Stimulated activated CD4-positive, alpha-beta T cell treated with anti-CD3 and anti-CD28 coated beads, Interleukin-12 subunit alpha, Interleukin-12 subunit beta, amount 100 ng/mL, for 24 hours (primary cell): ENCODE measurements at places on chromosomes 11 and 22.

DNA sequence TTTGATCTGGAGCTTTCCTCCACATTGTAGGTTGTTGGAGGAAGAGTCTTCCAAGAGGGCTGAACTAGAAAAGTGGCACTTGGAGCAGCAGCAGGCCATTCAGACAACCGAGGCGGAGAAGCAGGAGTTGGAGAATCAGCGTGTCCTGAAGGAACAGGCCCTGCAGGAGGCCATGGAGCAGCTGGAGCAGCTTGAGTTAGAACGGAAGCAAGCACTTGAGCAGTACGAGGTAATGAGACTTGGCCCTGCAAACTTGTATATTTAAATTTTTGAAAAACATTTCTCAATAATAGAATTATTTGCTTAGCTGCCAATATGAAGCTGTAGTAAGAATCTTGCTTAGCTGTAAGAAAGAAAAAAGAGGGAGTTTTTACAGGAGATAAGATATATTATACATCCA is 84.0 kb downstream of the SWAP70 start:
- no peak for DNase-seq

DNA sequence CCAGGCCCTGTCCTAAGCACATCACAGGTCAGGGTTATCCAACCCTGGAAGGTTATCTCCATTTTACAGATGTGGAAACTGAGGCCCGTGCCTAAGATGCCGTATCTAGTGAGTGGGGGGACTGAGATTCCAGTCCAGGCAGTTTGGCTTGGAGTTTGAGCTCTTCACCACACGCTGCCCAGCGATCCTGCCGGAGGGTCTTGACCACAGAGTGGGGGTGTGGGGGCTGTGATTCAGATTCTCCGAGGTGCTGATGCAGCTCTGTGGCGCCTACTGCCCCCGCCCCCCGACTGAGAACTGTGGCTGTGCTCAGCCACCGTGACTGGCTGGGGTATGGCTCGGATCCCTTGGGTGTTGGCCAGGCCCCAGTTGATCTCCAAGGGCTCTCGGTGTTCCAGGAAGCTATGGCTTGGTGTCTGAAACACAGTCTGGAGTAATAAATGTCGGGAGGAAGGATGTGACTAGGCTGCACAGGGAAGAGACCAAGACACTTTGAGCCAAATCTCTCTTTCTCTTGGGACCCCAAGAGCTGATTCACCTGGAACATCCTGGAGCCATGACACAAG is 60.6 kb upstream of the RASD2 start:
- DNase-seq = no peak

DNA sequence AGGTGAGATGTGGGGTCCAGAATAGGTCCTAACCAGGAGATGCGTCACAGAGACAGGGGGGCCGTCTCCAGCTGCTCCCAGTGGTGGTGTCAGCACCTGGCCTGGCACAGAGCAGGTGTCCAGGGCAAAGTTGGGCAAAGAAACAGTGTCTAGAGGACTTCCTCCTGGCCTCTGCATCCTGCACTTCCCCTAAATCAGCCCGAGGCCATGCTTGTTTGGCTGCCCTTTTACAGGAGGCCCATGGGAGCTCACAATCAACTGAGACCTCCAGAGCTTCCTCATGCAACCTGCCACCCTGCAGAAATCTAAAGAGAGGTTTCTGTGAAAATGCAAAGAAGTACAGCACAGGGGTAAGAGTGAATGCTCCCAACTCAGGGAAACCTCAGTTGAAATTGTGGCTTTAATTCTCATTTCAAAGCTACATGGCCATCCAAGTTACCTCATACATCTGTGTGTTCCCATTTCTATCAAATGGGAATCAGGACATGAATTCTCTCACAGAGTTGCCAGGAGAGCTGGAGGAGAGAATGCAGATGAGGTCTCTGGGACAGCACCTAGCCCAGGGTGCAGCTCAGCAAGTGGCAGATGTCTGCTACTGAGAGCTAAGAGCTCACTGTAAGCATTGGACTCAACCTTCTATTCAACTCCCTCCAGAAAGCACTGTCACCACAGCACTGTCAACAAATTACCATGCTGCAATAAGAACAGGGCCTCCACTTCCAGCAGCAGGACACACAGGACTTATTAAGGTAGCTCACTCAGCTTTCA is 32.6 kb downstream of the TCIRG1 start:
- no peak for DNase-seq

GRCh38 chr11:19079643-19080440 is 19.3 kb upstream of the MRGPRX2 start:
- no peak for DNase-seq

GRCh38 chr11:94132152-94132558 is 3.5 kb downstream of the PANX1 start:
- no peak for DNase-seq
